ENCODE measurements at places on chromosomes 6 and 20.

DNA sequence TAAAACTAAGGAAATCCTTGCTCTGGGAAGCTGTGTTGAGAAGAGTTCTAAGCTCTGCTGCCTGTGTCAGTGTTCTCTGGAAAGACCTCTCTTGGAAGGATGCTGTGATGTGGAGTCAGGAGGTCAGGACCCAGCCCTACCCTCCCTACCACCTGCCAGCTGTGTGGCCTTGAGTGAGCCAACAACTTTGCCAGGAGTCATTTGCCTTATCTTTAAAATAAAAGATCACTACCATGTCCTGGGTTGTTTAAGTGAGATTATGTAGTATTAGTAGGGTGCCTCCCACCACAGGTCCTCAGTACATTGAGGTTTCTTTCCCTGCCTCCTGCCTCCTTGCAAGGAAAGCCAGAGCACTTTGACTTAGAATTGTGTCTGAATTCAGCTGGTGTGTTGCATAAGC, 64.9 kb downstream of the FOXO3 start:
- no peak for DNase-seq

- DNase-seq = no peak
These were observed 37.7 kb upstream of the FOXP4 start for GRCh38 chr6:41508479-41508878.

DNA sequence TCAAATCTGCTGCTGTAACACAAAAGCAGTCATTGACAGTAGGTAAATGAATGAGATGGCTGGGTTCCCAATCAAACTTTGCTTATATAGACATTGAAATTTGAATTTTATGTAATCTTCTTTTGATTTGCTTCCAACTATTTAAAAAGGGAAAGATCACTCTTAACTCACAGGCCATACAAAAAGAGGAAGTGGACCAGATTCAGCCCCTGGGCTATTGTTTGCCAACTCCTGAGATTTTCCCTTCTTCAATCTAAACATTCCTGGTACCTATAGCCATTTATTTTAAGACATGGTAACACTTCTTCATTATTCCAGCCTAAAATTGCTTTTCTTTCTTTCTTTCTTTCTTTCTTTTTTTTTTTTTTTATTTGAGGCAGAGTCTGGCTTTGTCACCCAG, 260.6 kb downstream of the TFAP2A start:
- DNase-seq = no peak

GRCh38 chr6:101090281-101090680, 209.2 kb upstream of the ASCC3 start:
- DNase-seq = no peak

GRCh38 chr20:62900692-62901584, 25.4 kb downstream of the DIDO1 start:
- peak; percentile 31 for DNase-seq

- DNase-seq = no peak
These were observed 4.4 kb upstream of the VIP start for GRCh38 chr6:152746172-152746553.

DNA sequence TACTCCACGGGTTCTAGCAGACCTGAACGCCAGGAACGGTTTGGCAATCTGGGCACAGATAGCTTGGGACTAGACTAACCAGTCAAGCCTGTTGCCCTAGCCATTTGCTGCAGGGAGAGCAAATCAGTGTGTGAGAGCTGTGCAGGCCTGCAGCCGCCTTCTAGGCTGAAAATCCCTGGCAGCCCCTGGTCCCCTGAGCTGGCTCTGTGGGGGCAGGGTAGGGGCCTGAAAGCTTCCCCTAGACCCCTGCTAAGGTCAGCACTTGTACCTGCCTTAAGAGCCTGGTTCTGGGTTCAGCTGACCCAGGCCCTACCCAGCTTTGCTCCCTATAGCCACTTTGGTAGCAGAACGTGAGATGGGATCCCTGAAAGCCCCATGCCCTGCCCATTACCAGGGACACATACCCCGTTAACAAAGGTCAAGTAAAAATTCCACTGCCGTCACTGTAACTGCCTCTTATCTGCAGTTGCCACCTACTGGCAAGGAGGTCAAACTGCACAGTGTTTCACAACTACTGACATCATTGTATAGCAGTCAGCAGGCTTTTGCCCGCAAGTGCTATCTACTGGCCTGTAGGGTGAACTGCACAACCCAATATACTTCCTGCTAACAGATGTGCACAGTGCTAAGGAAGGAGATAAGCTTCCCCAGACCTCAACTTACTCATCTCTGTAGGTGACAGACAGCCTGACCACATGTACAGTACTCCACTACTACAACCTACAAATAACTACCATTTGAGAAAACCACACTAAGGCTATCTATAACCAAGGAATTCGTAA, 95.1 kb upstream of the OLIG3 start:
- peak; percentile 71 for DNase-seq

- no peak for DNase-seq
These were observed 43.0 kb upstream of the SYNCRIP start for GRCh38 chr6:85685713-85686112.

GRCh38 chr6:15255481-15255880, 9.6 kb downstream of the JARID2 start:
- DNase-seq = peak; percentile 51

GRCh38 chr6:137893726-137894125, 26.7 kb downstream of the TNFAIP3 start:
- DNase-seq = no peak

- no peak for DNase-seq
These were observed 3.8 kb downstream of the IL17A start for GRCh38 chr6:52189974-52190373.

GRCh38 chr20:8456765-8457164, 324.7 kb downstream of the PLCB1 start:
- no peak for DNase-seq

DNA sequence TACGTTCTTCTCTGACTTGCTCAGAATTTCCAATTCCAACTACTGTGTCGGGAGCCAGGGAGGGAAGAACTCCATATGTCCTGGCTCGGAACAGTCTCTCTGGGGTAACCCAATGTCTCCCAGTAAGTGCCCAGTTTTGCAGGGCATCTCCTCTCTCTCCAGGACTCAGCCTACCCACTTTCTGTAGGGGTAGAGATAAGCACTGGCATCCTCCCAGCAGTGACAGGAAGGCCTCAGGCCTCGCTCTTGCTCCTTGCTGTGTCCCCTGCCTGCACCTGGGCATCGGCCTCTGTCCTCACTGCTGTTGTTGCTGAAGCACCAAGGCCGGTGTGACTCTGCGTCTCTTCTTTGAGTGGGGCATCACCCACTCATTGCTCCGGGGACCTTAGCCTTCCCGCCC, 388.9 kb upstream of the JARID2 start:
- no peak for DNase-seq

DNA sequence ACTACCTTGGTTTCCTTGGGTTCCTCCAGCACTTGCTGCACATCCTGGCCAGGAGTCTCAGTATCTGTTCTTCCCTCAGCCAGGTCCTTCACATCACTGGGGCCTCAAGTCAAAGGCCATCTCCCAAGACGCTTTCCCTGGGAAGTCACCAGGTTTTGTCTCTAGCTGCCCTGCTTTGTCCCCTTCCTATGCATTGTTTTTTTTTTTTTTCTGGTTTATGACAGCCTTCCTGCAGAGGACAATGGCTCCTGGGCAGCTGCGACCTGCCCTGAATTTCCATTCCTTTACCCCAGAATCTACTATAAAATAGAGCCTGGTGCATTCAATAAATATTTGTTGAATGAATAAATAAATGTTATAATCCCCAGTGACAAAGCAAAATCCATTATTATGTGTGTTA, 687.3 kb downstream of the QKI start:
- no peak for DNase-seq

- DNase-seq = no peak
These were observed 94.3 kb upstream of the NKX2-2 start for GRCh38 chr20:21607971-21608725.

DNA sequence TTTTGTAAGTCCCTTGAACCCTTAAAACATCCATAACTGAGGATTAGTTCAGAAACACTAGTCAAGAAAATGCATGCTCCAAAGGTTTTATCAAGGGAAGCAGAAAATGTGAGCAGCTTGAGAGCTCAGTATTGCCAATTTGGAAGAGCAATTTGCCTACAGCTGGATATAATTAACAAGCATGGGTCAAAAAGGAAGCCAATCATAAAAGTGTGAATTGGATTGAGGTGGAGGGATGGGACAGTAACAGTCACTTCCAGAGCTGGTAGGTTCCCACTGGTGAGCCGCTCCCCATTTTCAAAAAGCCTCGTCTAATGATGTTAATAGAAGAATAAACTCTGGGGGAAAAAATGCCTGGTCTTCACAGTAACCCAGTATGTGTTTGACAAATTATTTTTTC, 5.0 kb upstream of the PTPRK start:
- DNase-seq = no peak

- no peak for DNase-seq
These were observed 472 bp upstream of the EDN3 start for GRCh38 chr20:59299945-59300332.

DNA sequence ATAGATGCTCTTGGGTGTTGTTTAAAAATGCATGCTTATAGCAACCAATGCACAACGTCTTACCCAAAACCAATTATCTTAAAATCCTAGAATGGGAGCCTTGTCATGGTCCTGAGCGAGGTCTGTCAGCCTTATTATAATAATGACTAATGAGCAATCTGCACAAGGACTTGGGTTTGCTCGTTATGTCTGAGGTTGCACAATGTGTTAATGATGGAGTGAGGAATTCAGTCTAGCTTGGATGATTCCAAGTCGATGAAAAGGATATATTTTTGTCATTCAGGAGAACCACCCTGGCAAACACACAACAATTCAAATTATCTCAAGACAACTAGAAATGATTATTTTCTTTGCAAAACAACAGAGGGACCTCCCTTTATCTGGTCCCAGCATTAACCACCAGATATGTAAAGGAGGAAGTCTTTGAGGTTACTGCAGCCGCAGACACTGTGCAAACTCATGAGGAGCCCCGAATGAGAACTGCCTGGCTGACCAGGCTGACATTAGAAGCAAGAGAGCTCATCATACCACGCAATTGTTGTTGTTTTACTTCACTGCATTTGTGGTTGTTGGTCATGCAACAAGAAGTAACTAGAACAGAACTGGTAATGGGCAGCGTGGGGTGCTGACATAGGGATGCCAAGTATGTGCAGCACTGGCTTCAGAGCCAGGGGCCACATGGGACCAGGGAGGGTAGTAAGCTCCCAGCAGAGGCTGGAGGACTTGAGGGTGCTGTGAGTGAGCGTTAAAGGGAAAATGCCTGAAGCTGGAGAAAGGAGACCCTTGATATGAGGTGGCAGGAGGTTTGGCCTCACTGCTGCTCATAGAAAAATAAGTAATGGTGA, 488.3 kb downstream of the CDH26 start:
- no peak for DNase-seq

- DNase-seq = peak; percentile 8
These were observed 17.2 kb downstream of the GDAP1L1 start for GRCh38 chr20:44264287-44264686.

DNA sequence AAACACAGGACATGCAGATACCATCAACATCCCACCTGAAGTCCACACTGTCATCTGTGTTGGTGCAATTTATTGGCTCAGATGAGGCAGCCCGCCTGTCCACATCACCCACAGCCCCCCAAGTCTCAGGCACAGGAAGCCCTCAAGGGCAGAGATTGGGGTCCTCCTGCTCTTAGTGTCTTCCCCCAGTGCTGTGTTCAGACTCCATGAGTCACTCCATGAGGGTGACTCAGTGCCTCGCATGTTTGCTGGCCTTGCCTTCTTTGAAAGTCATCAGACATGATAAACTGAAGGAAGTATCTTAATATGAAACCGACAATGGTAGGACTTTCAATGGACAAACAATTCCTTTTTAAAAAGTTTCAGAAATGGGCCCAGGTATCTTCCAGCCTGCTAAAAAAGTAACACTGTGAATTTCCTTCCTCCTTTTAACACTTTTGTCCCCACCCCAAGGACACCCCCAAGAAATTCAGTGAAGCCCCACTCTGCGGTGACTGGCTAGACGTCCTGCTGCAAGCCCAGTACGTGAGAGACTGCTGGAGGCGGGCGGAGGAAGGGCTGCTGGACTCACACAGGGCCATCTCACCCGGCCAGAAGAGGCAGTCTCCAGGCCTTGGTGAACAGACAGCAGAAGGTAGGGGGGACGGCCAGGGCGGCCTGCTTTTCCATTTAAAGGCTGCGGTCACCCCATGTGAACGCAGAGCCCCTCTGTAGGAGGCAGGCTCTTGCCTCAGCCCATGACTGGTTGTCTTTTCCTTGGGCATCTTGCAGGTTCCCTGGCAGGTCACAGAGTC, 43.0 kb upstream of the KCNK16 start:
- DNase-seq = no peak

DNA sequence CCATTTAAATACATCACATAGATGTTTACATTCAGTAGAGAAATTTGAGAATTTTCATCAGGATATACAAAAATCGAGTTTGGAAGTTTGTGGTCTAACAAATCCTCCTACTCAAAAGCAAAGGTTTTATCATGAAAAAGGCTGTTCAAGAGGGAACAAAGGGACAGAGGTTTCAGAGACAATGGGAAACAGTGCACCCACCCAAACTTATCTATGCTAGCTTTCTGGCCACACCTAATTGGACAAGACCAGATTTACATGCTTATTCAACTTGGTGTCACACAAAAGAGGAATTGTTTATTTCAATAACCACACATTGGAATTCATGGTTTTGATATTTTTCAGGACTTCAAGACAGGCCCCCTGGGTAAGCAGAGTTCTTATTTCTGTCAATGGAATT, 28.4 kb upstream of the RSPO3 start:
- DNase-seq = no peak

DNA sequence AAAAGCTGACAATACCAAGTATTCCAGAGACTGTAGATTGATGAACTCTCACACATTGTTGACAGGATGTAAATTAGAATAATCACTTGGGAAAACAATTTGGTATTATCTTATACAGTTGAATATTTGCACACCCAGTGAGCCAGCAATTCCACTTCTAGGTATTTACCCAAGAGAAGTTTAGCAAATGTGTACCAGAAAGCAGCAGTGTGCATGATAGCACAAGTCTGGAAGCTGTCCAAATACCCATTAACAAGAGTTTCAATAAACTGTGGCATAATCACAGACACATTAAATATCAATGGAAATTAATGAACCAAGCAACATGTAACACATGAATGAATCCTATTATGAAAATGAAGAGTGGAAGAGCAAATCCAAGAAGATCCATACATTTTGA, 233.6 kb downstream of the TPBG start:
- DNase-seq = no peak

DNA sequence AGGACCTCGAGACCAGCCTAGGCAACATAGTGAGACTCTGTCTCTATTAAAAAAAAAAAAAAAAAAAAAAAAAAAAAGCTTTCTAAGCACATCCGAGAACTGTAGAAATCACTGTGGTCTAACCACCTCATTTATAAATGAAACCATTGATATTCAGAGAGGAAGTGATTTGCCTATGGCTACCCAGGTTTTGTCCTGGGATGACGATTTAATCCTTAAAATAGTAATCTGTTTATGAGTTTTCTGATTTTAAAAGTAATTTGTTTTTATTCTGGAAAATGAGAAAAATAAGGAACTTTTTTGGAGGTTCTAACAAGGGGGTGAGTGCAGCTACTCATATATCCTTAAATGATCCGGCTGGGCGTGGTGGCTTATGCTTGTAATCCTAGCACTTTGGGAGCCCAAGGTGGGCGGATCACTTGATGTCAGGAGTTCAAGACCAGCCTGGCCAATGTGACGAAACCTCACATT, 6.5 kb upstream of the BTN3A2 start:
- peak; percentile 18 for DNase-seq
